Nasal cavity respiratory epithelium epithelial cell of viscerocranial mucosa (primary cell): ENCODE measurements at places on chromosomes 1 and 21. TPM values are rescaled to one million over a fixed set of nuclear protein-coding genes. Genes with fewer than 3 reads are reported as not detected.

PDZK1IP1 gene
- 0.68 and 12.2 TPM in 2 replicates for total RNA-seq

PTPN14 gene
- 55.7 and 72.8 TPM in 2 replicates for total RNA-seq

LINGO4 gene
- not detected in 2 replicates for total RNA-seq

LCE2C gene
- not detected in 2 replicates for total RNA-seq

CENPF gene
- 0.85 and 1.0 TPM in 2 replicates for total RNA-seq

TUT4 gene
- total RNA-seq, result 27.0 and 51.5 TPM in 2 replicates

ZNF593OS gene
- total RNA-seq, result not detected in 2 replicates

HES3 gene
- total RNA-seq, result not detected in 2 replicates

SPATA17 gene
- 0.34 and 1.9 TPM in 2 replicates for total RNA-seq

CASP9 gene
- total RNA-seq, result 3.4 and 5.6 TPM in 2 replicates

SHE gene
- 0.07 TPM in 1 of 2 replicates, not detected in the other for total RNA-seq

ELAVL4 gene
- total RNA-seq, result not detected in 2 replicates

RGS13 gene
- total RNA-seq, result not detected in 2 replicates

LYST gene
- 31.1 and 38.6 TPM in 2 replicates for total RNA-seq

LAMTOR5 gene
- total RNA-seq, result 47.6 and 51.9 TPM in 2 replicates

GRHL3 gene
- total RNA-seq, result 27.7 and 61.2 TPM in 2 replicates

GIPC2 gene
- total RNA-seq, result 0.50 and 0.68 TPM in 2 replicates

CD244 gene
- not detected in 2 replicates for total RNA-seq

PRPF38A gene
- 9.6 and 11.5 TPM in 2 replicates for total RNA-seq

PRKAA2 gene
- total RNA-seq, result 0.68 and 7.8 TPM in 2 replicates

SLC66A1 gene
- total RNA-seq, result 23.9 and 30.0 TPM in 2 replicates

LUZP1 gene
- total RNA-seq, result 32.5 and 69.3 TPM in 2 replicates

GNB1 gene
- 106 and 203 TPM in 2 replicates for total RNA-seq

NBPF6 gene
- total RNA-seq, result under 0.01 TPM in 1 of 2 replicates, not detected in the other

LEFTY2 gene
- total RNA-seq, result not detected in 2 replicates

LAMB3 gene
- 1,456 and 1,978 TPM in 2 replicates for total RNA-seq

PRRX1 gene
- not detected in 2 replicates for total RNA-seq

USH2A gene
- total RNA-seq, result not detected in 2 replicates

FAM163A gene
- total RNA-seq, result not detected in 2 replicates

MPL gene
- not detected in 2 replicates for total RNA-seq

CGN gene
- 1.7 and 5.8 TPM in 2 replicates for total RNA-seq

TIAM1 gene
- 15.4 and 40.8 TPM in 2 replicates for total RNA-seq

RHD gene
- not detected in 2 replicates for total RNA-seq

CASQ2 gene
- under 0.01 and 0.07 TPM in 2 replicates for total RNA-seq

AADACL4 gene
- total RNA-seq, result not detected in 2 replicates

PRAMEF17 gene
- not detected in 2 replicates for total RNA-seq

IRF6 gene
- 270 and 460 TPM in 2 replicates for total RNA-seq

PPP1R8 gene
- total RNA-seq, result 49.6 and 57.1 TPM in 2 replicates

ITLN2 gene
- total RNA-seq, result 0.21 TPM in 1 of 2 replicates, not detected in the other

MMEL1 gene
- 0.57 TPM in 1 of 2 replicates, not detected in the other for total RNA-seq

SLC27A3 gene
- 2.1 and 7.6 TPM in 2 replicates for total RNA-seq

APCS gene
- total RNA-seq, result not detected in 2 replicates

KCNK1 gene
- total RNA-seq, result 20.8 and 24.6 TPM in 2 replicates

OVAAL gene
- not detected in 2 replicates for total RNA-seq

PKLR gene
- under 0.01 TPM in 1 of 2 replicates, not detected in the other for total RNA-seq

DMBX1 gene
- under 0.01 TPM in 1 of 2 replicates, not detected in the other for total RNA-seq

FCAMR gene
- total RNA-seq, result under 0.01 TPM in 1 of 2 replicates, not detected in the other

OR6N1 gene
- total RNA-seq, result not detected in 2 replicates

ZBTB21 gene
- total RNA-seq, result 14.4 and 14.6 TPM in 2 replicates

PALMD gene
- 1.7 and 15.5 TPM in 2 replicates for total RNA-seq

GJB5 gene
- 54.4 and 77.9 TPM in 2 replicates for total RNA-seq

CD52 gene
- not detected in 2 replicates for total RNA-seq

DYNLT4 gene
- 0.14 and 0.34 TPM in 2 replicates for total RNA-seq

TENT5C gene
- 0.34 and 0.36 TPM in 2 replicates for total RNA-seq

PFKFB2 gene
- total RNA-seq, result 35.8 and 98.8 TPM in 2 replicates
